Amygdala (tissue), 56 donors: ENCODE measurements at places on chromosomes 7 and 10.

DNA sequence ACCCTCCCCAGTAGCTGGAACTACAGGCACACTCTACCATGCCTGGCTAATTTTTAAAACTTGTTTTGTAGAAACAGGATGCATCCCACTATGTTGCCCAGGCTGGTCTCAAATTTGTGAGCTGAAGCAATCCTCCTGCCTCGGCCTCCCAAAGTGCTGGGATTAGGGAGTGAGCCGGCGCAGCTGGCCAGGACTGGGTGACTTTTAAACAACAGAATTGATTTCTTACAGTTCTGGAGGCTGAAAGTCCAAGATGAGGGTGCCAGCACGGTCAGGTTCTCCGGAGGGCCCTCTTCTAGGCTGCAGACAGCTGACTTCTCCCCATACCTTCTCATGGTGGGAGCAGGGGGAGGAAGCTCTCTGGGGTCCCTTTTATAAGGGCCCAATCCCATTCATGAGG is 75.2 kb upstream of the CHST15 start:
- no peak for DNase-seq

GRCh38 chr10:1361411-1362105 is 305.4 kb downstream of the WDR37 start:
- no peak for DNase-seq

GRCh38 chr10:12403119-12403518 is 53.8 kb downstream of the CAMK1D start:
- no peak for DNase-seq

DNA sequence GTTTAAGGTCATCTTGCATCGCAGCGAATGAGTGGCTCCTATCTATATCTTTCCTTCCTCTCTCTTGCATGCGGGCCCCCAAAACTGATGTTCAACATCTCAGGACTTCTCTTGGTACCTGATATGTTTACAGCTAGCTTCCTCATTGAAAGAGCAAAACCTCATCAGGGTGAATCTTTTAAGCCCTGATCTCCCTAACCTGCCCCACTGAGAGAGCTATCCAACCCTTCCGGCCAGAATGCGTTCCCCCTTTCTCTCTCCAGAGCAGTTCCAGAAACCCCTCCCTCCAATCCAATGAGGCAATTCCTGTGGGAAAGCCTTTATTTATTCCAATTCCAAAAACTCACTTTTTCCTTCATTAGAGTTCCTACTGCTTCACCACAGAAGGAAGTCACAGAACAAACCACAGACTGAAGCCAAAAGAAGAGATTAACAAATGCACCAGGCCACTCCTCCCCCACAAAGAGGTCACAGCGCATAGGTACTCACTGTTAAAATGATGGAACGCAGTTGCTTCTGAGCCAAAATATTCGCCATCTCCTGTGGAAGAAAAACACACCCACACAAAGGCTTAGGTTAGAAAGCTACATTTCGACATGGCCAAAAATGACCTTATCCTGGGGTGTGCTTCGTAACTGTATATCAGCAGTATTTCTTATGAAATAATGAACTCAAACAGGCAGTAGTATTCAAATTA is 232.4 kb downstream of the ELMO1 start:
- no peak for DNase-seq

- DNase-seq, result no peak
These were observed 10.7 kb downstream of the DPYSL4 start for GRCh38 chr10:132197271-132198067.
